ENCODE measurements at places on chromosomes 7 and 10.

DNA sequence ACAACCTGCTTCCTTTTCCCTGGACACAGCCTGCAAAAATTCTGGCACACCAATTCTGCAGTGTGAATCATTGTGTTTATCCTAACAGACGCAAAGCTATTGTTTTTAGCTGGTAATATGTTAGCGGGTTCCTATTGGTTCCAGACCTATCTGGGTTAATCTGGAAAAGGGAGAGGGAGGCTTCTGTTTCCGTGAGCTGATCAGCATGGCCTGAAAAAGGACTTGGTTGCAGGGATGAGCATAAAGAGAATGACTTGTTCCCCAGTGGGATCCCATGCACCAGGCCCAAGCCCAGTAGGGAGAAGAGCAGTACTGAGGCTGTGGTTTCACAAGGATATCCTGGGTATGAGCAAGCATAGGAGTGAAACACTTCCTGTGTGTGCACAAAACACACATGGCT lies 78.4 kb downstream of the PDE1C start:
- DNase-seq: no peak

DNA sequence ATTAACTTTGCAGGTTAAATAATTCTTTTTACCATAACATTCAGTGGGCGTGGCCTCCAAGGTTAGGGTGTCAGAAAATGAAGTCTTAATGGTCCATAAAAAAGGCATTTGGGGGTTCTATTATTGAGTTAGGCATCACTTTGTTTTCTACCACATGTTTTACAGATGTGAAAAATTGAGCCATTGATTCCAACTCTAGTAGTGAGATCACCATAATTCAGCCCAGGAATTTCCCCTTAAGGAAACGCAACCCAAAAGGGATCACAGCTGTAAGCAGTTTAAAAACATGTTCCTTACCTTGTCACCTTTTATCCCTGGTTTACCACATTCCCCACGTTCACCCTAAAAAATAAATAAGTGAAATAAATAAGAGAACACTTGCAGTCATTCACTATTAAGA lies 24.9 kb downstream of the COL28A1 start:
- DNase-seq: no peak

DNA sequence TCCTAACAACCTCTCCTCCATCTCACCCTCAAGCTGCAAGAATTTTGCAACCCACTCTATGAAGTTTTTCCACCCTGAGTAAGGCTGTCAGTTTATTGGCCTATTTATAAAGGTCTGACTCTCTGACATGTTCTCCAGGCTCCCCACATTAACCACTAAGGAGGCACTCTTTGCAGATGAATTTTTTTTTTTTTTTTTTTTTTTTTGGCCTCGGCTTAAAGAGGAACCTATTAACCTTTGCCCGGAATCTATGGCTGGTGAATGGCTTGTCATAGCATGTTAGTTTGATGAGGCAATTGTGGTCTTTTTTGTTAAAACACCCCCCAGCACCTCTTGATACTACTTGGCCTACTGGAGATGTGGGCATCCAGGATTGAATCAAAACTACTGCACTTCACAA lies 57.1 kb downstream of the TBXAS1 start:
- no peak for DNase-seq

- peak; percentile 63 for DNase-seq
Measured at GRCh38 chr7:37342688-37343471, 105.8 kb downstream of the ELMO1 start.

- no peak for DNase-seq
Measured at GRCh38 chr7:151113344-151114150, 27.3 kb downstream of the AGAP3 start.

DNA sequence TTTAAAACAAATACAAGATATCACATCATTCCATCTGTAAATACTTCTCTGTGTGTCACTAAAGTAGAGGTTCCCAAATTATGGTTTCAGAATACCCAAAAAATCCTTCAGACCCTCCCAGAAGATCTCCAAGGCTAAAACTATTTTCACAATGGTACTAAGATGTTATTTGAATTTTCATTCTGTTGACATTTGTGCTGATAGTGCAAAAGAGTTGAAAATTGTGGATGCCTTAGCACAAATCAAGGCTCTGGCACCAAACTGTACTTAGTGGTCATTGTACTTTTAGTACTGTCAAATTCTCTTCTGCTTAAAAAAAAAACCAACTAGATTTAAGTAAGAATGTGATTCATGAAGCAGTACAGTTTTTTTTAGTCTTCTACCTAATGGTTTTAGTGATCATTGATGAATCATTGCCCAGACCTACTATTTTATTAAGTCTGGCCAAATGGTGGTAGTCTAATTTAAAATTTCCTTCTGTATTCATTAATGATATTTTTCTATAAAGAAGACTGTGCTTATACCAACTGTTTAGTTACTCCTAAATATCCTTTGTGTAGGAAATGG lies 50.5 kb downstream of the TPST1 start:
- DNase-seq: no peak

DNA sequence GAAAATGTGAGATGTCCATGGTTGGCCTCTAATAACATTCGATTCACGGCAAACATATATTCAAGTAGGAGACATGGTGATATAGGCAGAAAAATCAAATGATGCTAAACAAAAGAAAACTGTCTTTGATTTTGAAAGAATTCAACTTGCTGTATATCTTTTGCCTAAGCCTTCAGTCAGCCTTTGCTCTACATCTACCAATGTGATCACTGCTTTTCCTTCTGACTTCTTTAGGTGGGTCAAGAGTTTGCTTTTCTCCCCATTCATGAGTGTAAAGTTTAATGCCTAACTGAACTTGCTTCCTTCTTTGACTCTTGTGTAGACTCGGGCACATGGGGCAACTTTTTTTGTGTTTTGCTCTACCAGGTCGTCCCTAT lies 417 bp upstream of the HIF1AN start:
- DNase-seq: no peak

DNA sequence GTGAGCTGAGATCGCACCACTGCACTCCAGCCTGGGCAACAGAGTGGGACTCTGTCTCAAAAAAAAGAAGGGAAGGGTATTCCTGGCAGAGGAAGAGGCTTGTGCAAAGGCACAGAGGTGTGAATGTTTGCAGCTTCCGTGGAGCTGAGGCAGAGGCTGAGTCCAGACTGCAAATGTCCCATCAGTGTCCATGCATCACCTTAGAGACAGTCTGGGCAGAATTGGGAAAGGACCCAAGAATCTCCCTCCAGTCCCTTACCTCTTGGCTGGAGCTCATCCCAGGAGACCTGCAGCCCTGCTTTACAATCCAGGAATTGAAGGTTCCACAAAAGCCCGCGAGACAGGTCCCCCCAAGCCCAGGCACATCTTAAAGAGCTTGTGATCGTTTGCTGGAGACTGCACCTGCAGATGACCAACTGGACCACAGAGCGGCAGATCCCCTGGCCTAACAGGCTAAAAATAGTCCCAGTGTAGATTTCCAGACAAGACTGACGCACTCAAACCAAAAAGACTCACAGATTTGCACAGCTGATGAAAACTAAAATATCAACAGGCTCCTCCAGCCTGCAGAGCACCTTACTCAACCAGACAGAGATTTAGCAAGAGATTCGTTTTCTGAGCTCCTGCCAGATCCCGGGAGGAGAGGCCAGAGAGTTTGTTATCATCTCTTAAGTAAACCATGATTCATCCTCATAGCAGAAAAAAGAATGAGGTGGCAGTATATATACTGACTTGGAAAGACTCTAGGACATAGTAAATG lies 22.9 kb upstream of the NANOS1 start:
- no peak for DNase-seq

DNA sequence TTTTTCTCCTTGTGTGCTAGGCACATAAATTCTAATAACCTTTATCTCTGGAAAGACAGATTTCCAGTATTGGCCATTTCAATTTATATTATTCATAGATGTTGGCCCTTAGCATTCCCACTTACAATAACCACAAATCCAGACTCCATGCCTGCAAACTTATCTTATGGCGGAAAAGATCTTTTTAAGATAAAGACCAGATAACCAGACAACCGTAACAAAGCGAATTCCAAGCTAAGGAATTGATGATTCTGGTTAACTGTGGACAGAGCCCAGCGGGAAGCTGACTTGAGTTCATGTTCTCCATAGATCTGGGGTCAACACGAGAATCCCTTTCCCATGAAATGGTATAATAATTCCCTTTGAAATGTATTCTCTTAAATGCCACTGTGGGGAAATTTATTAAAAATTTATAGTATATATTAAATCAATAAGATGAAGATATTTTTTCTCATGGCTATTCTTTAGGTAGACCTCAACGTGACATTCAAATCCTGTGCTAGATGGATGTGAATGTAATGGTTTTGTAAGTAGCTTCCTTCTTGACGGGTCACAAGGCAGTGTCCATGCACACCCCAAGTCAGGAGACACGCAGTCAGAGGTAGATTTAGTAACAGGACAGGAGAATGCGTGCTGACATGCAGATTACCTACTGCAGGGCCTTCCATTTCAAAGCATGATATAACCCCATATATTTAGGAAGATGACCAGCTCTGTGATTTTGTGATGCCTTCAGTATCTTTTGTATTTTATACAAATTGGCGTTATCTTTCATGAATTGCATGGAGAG lies 37.7 kb upstream of the KLF6 start:
- DNase-seq: no peak

DNA sequence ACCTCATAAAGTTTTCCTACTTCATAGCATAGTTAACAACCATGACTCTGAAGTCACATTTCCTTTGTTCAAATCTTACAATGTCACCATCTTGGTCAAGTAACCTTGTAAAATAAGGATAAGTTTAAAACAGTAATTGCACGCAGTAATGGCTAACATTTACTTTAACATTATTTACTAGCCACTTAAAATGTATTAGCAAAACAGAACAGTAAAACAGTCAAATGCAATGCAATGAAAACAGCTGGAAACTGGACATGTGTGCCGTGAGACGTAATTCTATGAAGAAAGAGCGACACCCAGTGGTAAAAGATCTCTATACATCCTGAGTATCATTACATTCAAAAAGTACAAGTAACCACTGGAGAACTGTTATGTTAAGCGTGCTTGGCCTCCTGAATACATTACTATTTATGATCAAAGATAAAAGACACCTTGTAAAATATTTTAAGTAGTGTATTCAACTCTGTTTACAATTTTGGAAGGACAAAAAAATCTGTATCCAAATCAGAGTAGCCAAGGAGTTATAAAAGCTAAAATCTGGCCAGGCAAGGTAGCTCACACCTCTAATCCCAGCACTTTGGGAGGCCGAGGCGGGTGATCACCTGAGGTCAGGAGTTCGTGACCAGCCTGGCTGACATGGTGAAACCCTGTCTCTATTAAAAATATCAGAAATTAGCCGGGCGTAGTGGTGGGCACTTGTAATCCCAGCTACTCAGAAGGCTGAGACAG lies 27.2 kb downstream of the ATE1 start:
- DNase-seq: no peak

- DNase-seq: no peak
Measured at GRCh38 chr10:32190890-32191491, 134.8 kb upstream of the KIF5B start.

DNA sequence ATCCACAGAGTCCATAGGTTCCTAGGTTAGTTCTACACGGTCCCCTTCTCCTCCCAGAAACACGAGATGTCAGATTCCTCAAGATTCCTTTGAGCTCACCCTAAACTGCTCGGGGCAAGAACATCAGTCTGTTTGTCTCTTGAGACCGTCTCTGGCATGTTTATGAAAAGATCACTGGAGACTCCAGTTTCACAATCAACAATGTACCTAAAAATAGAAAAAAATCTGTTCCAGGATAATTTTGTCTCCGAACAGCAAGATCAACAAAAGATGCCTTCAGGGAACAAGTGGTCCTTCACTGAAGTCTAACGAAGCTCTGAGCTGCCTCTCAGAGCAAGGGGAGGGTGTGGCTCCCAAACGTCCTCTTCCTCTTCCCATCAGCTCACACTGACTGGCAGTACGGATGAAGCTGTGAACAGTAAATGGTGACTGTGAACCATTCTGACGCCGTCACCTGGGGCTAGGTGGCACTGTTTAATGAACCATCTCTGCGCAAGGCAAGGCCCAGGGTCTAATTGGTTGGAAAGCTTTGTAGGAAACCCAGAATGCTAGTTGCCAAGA lies 156.2 kb upstream of the LYZL1 start:
- no peak for DNase-seq

- DNase-seq: no peak
Measured at GRCh38 chr10:91613411-91614187, 19.3 kb downstream of the PPP1R3C start.

DNA sequence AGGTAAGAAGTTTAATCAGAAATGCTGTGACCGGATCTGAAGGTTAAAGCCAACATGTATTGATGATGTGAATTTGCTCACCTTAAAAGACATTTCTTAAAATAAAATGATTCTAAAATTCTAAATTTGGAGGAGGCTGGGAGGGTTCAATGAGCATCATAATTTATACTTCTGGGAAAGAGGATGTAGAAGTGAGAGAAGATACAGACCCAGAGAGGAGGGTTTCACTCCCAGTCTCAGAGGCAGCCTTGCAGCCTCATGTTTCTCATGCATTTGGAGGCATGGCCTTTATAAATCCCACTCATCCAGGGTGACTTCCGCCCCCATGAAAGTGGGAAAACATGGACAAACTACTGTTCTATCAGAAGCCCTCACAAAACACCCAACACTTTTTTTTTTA lies 305.6 kb upstream of the PITRM1 start:
- no peak for DNase-seq

GRCh38 chr10:78365694-78366093 lies 332.0 kb downstream of the RPS24 start:
- no peak for DNase-seq

GRCh38 chr10:111267673-111268072 lies 190.8 kb downstream of the ADRA2A start:
- no peak for DNase-seq

- no peak for DNase-seq
Measured at GRCh38 chr10:62585211-62585775, 211.1 kb downstream of the ZNF365 start.

- peak; percentile 87 for DNase-seq
Measured at GRCh38 chr10:91162495-91163268, 57.8 kb upstream of the PCGF5 start.

GRCh38 chr7:52940481-52940880 lies 95.0 kb upstream of the POM121L12 start:
- no peak for DNase-seq

GRCh38 chr10:78963074-78964034 lies 105.4 kb upstream of the ZMIZ1 start:
- no peak for DNase-seq

GRCh38 chr7:23058408-23059096 lies 44.6 kb upstream of the HYCC1 start:
- DNase-seq: no peak

- DNase-seq: no peak
Measured at GRCh38 chr10:4519658-4520402, 306.2 kb upstream of the AKR1E2 start.
